ENCODE measurements at places on chromosomes 7 and 10.

- no peak for DNase-seq
These were observed 35.7 kb upstream of the SH2D4B start for GRCh38 chr10:80501913-80502521.

DNA sequence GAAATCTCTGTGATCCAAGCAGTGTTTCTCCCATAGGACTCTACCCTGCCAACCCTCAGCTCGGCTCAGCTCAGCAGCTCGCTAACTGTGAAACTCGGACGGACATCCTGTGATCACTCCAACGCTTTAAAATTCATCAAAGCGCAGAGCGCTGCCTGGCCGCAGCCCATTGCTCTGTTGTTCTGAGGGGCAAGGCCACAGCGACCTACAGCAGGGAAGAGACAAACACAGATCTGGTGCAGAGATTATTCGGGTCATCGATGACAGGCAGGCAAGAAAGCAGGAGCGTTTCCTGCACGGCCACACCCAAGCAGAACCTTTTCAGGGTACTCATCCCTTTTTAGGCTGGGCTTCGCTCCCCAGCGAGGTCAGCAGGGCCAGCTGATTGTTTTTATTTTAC is 72.1 kb downstream of the INSIG1 start:
- no peak for DNase-seq

GRCh38 chr7:34245246-34245645 is 339.9 kb downstream of the BMPER start:
- DNase-seq: no peak

GRCh38 chr7:157402911-157403534 is 66.2 kb downstream of the DNAJB6 start:
- DNase-seq: no peak

- DNase-seq: no peak
These were observed 6.4 kb upstream of the ELMO1 start for GRCh38 chr7:37455081-37455480.
